ENCODE measurements at places on chromosomes 3 and 15.

- no peak for DNase-seq
These were observed 26.4 kb downstream of the MESP1 start for GRCh38 chr15:89724621-89725020.

- no peak for DNase-seq
These were observed 7.0 kb upstream of the TMEM62 start for GRCh38 chr15:43126356-43126755.

DNA sequence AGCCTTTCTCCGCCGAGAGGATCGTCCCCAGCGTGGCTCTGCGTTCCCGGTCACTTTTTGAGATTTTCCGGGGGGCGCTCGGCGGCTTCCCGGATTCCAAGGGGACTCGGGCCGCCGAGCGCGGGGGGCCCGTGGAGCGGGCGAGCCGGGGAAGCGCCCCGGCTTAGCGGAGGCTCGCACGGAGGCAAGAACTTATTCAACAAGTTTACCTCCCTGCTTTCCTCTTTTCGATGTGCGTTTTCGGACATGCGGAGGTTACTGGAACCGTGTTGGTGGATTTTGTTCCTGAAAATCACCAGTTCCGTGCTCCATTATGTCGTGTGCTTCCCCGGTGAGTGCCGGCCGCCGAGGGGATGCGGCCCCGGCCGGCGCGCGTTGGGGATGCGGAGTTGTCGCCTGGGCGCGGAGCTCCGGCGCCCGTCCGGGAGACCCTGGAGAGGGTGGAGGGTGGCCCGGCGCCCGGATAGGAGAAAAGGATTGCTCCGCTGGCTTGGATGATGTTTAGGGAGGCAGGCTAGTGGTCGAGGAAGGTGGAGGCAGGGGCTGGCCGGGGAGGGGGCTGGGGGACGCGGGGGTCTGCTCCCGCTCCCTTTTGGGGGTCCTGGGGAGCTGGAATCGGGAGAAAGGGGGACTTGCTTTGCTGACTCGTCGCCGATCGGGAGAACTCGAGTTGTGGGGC lies 810 bp downstream of the PTPRG start:
- DNase-seq = no peak

- no peak for DNase-seq
These were observed 224.5 kb downstream of the XXYLT1 start for GRCh38 chr3:195046441-195046840.

- no peak for DNase-seq
These were observed 6.9 kb downstream of the SERPINI2 start for GRCh38 chr3:167466966-167467365.

- no peak for DNase-seq
These were observed 100.3 kb downstream of the SMAD6 start for GRCh38 chr15:66802025-66803001.

- no peak for DNase-seq
These were observed 659.4 kb upstream of the ADAMTS9 start for GRCh38 chr3:65347166-65347565.

DNA sequence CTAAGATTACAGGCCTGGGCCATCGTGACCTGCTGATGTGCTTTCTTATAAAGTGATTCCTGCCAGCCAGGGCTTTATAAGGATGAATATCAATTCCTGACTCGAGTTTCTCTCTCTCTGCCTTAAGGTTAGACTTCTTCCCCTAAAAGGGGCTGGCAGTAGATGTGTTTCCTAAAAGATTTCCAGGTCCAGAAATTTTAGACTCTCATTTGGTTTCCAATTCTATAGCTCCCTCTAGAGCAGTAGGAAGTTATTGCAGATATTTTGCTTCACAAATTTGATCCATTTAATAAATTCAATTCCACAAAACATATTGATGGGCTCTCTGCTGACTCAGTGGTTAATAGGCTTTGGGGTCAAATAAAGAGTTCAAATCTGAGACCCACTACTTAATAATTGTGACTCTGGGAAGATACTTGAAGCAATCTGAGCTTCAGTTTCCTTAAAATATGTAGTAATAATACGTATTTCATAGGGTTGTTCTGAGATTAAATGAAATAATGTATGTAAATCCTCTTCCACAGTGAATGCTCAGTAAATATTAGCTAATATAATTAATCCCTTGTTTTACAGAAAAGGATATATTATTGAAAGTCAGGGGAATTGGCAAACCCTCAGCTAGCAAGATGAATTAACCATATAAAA lies 2.1 kb downstream of the TRIM69 start:
- no peak for DNase-seq

GRCh38 chr15:99741835-99742234 lies 8.6 kb upstream of the LYSMD4 start:
- DNase-seq = no peak

GRCh38 chr15:51424780-51425179 lies 83.3 kb downstream of the GLDN start:
- no peak for DNase-seq

DNA sequence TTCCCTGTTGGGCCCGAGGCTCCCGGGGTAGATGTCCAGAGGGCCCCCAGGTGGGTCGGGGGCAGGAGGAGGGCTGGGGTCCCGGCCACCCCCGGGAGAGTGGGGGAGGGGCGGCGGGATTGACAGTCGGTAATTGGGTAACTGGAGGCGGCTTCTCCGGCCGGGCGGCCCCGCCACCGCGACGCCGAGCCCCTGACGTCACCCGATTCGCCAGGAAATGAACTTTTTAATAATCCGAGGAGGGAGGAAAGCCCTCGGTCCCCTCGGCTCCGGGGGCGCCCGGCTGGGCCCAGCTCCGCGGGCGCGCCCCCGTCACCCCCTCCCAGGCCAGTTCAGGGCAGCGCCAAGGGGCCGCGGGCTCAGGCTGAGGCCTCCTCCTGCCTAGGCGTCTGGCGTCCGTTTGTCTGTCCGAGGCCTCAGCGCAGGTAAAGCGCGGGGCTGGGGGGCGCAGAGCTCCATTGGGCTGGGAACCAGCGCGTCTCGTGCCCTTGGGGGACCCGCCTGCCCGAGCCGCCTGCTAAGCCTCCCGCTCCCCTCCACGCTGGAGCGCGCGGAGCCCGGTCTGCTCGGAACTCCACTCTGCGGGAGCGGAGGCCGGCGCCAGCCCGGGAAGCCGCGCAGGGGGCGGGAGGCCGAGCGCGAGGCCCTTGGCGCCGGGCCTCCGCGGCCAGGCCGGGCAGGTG lies 3.9 kb downstream of the GATA2 start:
- no peak for DNase-seq
